Natural killer cell treated with Interleukin-12 subunit alpha and Interleukin-12 subunit beta and Interleukin-15 and Interleukin-18, amount 100 ng/mL, for 72 hours (primary cell): ENCODE measurements at places on chromosomes 7 and 10.
A peak's percentile ranks its signal among the peaks of the same experiment; 100 is the strongest.

GRCh38 chr7:118312966-118313365, 88.5 kb downstream of the ANKRD7 start:
- H3K4me1 ChIP-seq, result peaks cover 6% of the 10 kb centered on the region
- no peaks in the 10 kb centered on the region for H3K27me3 ChIP-seq
- no peak for DNase-seq
- H3K27ac ChIP-seq, result peak overlapping the region; percentile 90

DNA sequence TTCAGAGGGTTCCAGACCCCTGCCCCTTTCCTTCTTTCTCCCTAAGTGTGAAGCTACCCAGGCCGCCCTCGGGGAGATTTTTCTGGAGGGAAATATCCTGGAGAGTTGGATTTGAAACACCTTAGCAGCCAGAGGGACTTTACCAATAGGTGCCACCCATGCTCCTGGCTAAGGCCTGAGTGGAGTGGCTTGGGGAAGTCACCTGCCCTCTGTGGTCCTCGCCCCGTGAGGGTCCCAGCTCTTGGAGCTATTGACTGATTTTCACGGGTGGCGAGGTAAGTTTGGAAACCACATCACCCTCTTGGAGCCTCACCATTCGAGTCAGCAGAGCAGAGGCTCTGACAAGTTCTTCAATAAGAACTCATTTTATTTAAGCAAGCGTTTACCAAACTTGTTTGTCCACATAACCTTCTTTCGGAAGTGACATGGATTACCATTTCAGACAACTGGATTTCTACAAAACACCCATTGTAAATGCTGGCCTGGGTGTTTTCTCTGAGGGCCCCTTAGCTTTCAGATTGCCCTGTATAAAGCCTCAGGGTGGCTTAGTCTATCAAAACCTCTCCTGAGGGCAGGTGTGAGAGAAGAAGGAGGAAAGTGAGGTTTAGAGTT, 20.4 kb downstream of the AQP1 start:
- DNase-seq, result peak; percentile 56
- H3K27me3 ChIP-seq, result no peaks in the 10 kb centered on the region
- no peaks in the 10 kb centered on the region for H3K4me1 ChIP-seq
- no peak overlapping the region for H3K4me3 ChIP-seq
- no peak overlapping the region for H3K27ac ChIP-seq

- H3K4me1 ChIP-seq, result peaks cover 24% of the 10 kb centered on the region
- DNase-seq, result no peak
- H3K27ac ChIP-seq, result peak overlapping the region; percentile 77
- no peaks in the 10 kb centered on the region for H3K27me3 ChIP-seq
- H3K4me3 ChIP-seq, result no peak overlapping the region
These were observed 37.9 kb downstream of the CRCP start for GRCh38 chr7:66152371-66153191.

- no peak overlapping the region for H3K27ac ChIP-seq
- DNase-seq, result no peak
- H3K27me3 ChIP-seq, result no peaks in the 10 kb centered on the region
- no peak overlapping the region for H3K4me3 ChIP-seq
These were observed 63.8 kb downstream of the GRB10 start for GRCh38 chr7:50718876-50719275.

DNA sequence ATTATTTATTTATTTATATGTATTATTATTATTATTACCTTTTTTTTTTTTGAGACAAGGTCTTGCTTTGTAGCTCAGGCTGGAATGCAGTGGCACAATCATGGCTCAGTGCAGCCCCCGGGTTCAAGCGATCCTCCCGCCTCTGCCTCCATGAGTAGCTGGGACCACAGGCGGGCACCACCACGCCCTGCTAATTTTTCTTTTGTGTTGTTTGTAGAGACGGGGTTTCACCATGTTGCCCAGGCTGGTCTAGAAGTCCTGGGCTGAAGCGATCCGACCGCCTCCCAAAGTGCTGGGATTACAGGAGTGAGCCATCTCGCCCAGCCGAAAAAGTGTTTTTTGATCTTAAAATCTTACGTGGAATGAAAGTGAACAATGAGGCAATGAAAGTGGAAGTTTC, 79.4 kb upstream of the C1GALT1 start:
- peaks cover 5% of the 10 kb centered on the region for H3K4me1 ChIP-seq
- H3K27me3 ChIP-seq, result peaks cover 4% of the 10 kb centered on the region
- DNase-seq, result no peak
- H3K4me3 ChIP-seq, result no peak overlapping the region

DNA sequence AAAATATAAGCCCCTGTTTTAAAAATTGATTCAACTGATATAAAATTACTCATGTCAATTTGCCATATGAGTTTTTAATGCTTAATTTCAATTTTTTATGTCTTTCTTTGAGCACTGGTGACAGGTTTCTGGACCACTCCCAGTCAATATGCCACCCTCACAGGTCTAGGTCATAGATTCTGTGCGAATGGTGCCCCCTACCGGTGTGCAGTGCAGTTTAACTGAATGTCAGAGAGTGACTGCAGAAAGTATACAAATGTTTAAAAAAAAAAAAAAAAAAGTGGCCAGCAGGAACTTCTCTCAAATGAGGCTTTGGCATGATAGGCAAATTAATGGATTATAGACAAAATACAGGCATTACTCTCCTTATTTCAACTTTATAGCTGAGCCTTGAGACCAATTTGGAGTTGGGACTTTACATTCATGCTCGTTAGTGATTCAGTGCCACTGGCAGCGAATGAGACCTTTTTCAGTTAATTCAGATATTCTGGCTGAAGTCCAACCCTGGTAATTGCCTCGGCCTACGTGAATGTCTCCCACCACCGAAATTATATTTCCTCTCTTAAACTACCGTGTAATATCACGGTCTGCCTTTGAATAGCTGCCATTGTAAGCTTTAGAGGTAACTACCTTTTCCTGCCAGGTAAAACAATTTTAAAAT, 427.6 kb downstream of the PHTF2 start:
- H3K4me3 ChIP-seq, result no peak overlapping the region
- peaks cover 2% of the 10 kb centered on the region for H3K27me3 ChIP-seq
- H3K27ac ChIP-seq, result no peak overlapping the region
- DNase-seq, result no peak

DNA sequence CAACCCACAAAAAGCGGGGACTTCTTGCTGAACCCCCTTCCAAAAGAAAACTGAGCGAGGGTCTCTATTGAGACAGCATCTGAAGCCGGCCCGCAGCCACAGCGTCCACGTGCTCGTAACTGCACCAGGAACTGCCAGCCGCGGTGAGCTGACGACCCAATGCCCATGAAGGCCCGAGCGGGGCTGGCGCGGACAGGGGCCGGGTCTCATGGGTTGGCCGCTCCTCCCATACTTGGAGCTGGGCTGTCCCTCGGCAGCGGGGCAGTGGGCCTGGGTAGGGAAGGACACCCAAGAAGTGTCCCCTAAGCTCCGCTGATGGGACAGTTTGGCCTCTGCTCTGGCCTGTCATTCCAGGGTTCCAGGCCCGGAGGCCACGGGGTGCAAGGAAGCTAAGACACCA, 22.3 kb downstream of the CYP2W1 start:
- no peaks in the 10 kb centered on the region for H3K36me3 ChIP-seq
- H3K4me1 ChIP-seq, result no peaks in the 10 kb centered on the region
- no peak overlapping the region for H3K27ac ChIP-seq
- DNase-seq, result no peak
- H3K4me3 ChIP-seq, result no peak overlapping the region

GRCh38 chr7:19106241-19107080, 11.0 kb downstream of the TWIST1 start:
- H3K4me1 ChIP-seq, result peaks cover 11% of the 10 kb centered on the region
- DNase-seq, result no peak
- H3K4me3 ChIP-seq, result peak overlapping the region; percentile 10

DNA sequence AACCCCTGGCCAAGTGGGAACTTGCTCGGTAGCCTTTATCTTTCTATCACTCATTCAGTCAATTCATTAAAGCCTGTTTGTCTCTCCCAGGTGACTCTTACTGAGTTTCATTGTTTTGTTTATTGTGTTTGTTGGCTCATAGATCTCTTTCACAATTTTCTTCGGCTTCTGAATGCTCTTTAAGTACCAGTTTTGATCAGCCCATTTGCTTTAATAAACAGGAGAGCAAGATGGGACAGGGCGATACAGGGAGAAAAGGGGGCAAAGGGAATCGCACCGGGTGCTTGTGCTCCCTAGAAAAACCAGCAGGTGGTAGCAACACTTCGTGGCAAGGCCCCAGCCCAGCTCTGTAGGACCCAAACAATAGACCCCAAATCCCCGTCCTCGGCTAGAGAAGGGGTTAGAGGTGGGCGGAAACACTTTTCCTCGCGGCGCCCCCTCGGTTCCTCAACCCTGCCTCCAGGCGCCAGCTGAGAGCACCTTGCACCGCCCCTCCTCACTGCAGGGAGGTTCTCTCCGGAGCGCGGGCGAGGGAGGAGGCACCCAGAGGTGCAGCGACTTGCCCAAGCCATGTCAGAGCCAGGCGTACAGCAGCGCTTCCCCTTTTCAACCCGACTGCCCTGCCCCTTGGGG, 1.0 kb upstream of the EPHB6 start:
- H3K4me1 ChIP-seq, result peaks cover 9% of the 10 kb centered on the region
- H3K4me3 ChIP-seq, result peak overlapping the region; percentile 94
- peaks cover 15% of the 10 kb centered on the region for H3K27me3 ChIP-seq
- DNase-seq, result no peak
- H3K36me3 ChIP-seq, result no peaks in the 10 kb centered on the region

GRCh38 chr10:91000470-91000869, 79.6 kb upstream of the ANKRD1 start:
- no peak for DNase-seq
- no peak overlapping the region for H3K4me3 ChIP-seq
- H3K4me1 ChIP-seq, result no peaks in the 10 kb centered on the region
- peaks cover 10% of the 10 kb centered on the region for H3K27me3 ChIP-seq
- H3K27ac ChIP-seq, result no peak overlapping the region

GRCh38 chr7:157930926-157931466, 594.2 kb downstream of the DNAJB6 start:
- no peaks in the 10 kb centered on the region for H3K27me3 ChIP-seq
- H3K36me3 ChIP-seq, result peaks cover 18% of the 10 kb centered on the region
- no peak overlapping the region for H3K27ac ChIP-seq
- no peak for DNase-seq
- H3K4me1 ChIP-seq, result peaks cover 20% of the 10 kb centered on the region
- H3K4me3 ChIP-seq, result no peak overlapping the region
